ENCODE measurements at places on chromosomes 16 and 17. TPM values are rescaled to one million over a fixed set of nuclear protein-coding genes. Genes with fewer than 3 reads are reported as not detected.

DNA sequence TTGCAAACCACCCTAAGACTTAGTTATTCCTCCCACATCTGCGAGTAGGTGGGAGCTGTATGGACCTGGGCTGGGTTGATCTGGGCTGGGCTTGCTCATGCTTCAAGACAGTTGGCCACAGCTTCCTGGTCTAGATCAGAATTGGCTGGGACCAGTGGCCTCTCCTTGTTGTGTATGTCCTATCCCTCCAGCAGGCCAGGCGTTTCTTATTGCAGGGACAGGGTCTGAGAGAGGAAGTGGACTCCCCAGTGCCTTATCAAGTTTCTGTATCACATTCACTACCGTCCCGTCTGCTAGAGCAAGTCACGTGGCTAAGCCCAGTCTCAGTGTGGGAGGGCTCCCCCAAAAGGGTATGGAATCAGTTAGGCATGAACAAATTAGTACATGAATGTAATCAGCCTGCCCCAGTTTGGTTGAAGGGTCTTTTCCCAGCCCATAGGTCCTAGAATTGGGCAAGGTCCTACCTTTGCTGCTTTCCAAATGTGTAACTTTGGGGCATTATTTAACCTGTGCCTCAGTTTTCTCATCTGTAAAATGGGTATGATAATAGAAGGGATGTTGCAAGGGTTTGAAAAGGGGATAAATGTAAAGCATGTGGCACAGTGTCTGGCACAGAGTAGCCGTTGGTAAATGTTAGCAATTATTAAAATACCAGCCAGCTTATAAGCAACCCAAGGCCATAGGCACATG, 36.0 kb downstream of the NKD1 start:
- DNase-seq, result no peak

The PLLP gene
- total RNA-seq, result not detected

DNA sequence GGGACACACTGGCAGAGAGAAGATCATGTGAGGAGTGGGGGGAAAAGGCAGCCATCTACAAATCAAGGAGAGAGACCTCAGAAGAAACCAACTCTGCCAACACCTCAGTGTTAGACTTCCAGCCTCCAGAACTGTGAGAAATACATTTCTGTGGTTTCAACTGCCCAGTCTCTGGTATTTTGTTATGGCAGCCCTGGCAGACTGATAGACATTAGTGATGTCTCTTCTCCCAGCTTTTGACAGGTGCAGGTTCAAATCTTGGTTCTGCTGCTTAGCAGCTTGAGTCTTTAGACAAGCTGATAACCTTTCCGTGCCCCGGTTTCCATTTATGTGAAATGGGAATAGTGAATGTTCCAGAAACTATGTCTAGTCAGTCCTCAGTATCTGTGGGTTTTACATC, 199.5 kb downstream of the SNX29 start:
- no peak for DNase-seq

- no peak for DNase-seq
Observed at GRCh38 chr16:19751478-19752385, 33.7 kb downstream of the IQCK start.

DNA sequence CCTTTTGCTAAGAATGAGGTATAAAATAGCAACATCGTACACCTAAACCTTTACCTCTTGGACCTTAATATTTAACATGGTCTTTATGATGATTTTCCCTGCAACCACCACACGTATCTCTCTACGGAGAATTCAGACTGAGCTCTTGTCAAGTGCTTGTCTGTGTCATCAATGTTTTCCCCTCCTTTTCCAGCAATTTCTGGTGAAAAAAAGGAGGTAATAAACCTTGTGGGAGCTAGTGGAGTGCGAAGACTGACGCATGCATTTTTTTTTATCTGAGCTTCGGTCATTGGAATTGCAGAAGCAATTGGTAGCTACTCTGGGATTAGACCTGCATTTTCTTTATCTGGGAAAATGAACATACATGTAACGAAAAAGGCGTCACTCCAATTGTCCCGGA, 527.6 kb downstream of the TMEM114 start:
- DNase-seq, result no peak
